Osteocyte (in vitro differentiated cells): ENCODE measurements at places on chromosomes 2 and 18.

DNA sequence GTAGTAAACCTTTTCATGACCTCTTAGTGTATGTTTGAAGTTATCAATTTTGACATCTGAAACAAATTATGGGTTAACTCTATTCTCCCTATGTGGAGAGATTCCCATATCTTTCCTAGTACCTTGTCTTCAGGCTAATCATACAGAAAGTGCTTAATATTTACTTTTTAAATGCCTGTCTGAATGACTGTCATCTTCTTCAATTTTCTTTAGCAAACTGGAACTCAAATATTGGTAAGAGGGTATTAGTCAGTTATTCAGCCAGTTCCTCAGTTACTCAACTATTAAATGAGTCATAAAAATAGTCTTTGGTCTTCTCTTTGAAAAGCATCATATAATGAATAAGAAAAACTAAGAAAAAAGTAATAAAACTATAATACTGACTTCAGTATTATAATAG lies 1038.0 kb upstream of the PIK3C3 start:
- no peaks in the 10 kb centered on the region for H3K36me3 ChIP-seq
- no peak overlapping the region for H3K27ac ChIP-seq
- H3K4me1 ChIP-seq = no peaks in the 10 kb centered on the region
- H3K4me3 ChIP-seq = no peak overlapping the region

DNA sequence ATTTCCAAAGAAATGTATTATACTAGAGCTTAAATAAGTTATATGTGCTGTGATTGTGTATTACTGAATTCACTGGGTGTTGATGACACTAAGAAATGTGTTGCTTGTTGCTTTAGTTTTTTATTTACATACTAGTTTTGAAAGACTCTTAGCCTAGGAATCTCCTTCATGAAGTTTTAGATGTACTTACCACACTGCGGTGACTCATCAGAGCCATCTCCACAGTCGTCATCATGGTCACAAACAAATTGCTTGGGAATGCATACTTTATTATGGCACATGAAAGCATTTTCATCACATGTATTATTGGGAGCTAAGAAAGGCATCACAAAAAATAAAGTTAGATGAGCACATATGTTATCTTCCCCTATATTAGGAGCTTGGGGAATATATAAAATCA lies 1624.2 kb downstream of the LRP1B start:
- H3K4me3 ChIP-seq = no peak overlapping the region
- no peaks in the 10 kb centered on the region for H3K36me3 ChIP-seq
- no peaks in the 10 kb centered on the region for H3K27me3 ChIP-seq
- no peak overlapping the region for H3K27ac ChIP-seq
- peaks cover 4% of the 10 kb centered on the region for H3K4me1 ChIP-seq

GRCh38 chr18:3235846-3236245 lies 11.8 kb upstream of the MYL12A start:
- H3K27ac ChIP-seq = no peak overlapping the region
- no peak for DNase-seq
- no peaks in the 10 kb centered on the region for H3K4me1 ChIP-seq
- no peak overlapping the region for H3K4me3 ChIP-seq
- no peaks in the 10 kb centered on the region for H3K27me3 ChIP-seq
- H3K36me3 ChIP-seq = no peaks in the 10 kb centered on the region

- H3K4me3 ChIP-seq = no peak overlapping the region
- H3K27ac ChIP-seq = no peak overlapping the region
- DNase-seq = no peak
Measured at GRCh38 chr2:182952741-182953450, 85.4 kb downstream of the NCKAP1 start.

DNA sequence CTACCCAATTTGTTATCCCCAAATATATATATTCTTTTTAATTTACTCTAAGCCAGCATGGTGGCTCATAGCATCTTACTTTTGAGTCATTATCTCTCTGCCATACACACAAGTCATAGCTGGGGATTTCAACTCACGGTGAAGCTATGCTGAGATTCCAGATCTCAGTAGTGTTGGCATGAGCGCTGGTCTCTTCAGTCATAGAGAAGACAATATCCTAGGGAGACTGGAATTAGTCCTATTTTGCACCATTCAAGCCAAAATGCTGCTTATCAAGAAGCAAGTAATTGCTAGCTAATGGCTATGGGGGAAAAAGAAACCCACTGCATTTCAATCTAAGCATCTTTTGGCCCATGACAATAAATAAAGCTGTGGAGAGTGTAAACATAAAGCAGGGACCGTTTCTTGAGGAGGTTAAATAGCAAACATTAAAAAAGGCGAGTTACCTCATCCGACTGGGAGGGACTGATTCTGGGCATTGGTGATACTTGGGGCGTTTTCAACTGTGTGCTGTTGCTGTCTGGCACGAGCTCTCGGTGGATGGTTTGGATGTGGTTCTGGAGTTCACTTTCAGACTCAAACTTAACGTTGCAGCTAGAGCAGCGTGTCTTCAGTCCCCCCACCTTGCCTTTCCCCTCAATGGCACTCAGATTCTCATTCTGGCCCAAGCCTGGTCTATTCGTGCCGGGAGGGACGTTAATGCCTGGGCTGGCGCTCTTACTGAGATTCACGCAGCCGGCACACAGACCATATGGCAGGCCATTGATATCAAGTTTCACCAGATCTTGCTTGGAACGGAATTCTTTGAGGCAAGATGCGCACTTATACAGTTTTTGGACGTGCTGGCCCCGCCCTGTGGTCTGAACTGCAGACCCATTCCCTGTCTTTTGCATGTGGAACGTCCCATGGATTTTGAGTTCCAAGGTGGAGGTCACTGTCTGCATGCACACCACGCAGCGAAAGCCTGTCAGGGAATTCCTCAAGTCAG lies 127.8 kb downstream of the ZNF521 start:
- H3K27me3 ChIP-seq = no peaks in the 10 kb centered on the region
- DNase-seq = no peak
- peaks cover 11% of the 10 kb centered on the region for H3K4me1 ChIP-seq
- H3K27ac ChIP-seq = no peak overlapping the region
- peaks cover 31% of the 10 kb centered on the region for H3K36me3 ChIP-seq
- no peak overlapping the region for H3K4me3 ChIP-seq
